ENCODE measurements at places on chromosomes 3 and 15.
A peak's percentile ranks its signal among the peaks of the same experiment; 100 is the strongest.

GRCh38 chr15:49467746-49468480 lies 44.9 kb downstream of the FGF7 start:
- no peak for DNase-seq

DNA sequence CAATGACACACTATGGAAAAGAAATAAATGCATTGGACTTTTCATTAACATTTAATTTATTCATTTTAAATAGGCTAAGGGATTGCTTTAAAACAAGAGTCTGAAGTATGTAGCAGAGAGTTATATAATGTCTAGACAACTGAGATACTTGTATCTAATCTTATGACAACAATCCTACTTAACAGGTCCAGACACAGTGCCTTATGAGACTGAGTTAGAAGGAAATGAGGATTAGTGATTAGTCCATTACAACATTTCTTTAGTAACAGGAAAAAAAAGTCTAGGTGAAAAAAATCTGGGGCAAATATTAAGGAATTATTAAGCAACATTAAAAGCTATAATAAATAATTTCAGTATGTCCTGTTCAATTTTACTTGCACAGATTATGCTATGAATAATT lies 140.6 kb downstream of the MEIS2 start:
- no peak for DNase-seq

DNA sequence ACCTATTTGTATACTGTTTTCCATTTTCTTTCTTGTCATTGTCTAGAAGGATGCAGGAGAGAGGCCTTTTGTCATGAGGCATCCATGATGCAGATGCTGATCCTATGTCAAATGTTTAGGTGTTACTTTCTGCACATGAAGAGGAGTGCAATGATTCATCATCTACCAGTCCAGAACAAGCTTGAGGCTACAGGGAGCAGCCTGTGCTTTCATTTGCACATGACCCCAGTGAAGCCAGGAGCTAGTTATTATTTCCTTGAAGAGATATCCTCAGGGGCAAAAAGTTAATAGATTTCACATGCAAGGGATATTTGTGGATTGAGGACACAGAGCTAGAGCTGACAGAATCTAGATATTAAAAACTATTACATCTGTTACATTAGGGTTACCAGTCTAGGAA lies 204.4 kb upstream of the TGFBR2 start:
- no peak for DNase-seq

GRCh38 chr3:180026997-180027396 lies 9.7 kb downstream of the PEX5L start:
- DNase-seq = no peak

DNA sequence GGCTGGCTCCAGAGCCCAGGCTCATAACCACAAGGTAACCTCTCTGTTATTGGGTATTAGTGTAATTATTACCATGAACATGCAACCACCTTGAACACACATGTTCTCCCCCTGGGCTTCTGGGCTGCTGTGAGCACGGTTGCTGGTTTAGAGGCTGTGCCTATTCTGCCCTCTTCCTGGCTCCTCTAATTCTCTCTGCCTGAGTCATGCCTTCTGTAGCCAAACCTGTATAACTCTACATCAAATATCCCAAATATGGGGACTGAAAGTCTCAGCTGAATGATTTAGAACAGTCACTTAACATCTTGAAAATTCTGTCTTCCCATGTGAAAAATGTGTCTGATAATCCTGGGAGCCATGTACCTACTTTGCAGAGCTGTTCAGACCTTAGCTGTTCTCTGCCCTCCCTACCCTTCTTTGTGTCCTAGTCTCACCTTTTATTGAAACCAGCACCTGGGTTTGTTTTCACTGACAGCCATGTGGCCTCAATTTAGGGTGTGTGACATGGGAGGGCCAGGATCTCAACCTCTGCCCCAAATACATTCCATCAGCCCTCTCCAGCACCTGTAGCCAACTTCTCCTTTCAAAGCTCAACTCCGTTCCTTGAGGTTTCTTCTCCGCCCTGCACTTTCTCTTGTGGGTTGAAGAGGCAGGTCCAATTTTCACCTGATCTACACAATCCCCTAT lies 60.7 kb downstream of the PDZRN3 start:
- no peak for DNase-seq

GRCh38 chr3:18012436-18012835 lies 270.0 kb upstream of the TBC1D5 start:
- DNase-seq = no peak

DNA sequence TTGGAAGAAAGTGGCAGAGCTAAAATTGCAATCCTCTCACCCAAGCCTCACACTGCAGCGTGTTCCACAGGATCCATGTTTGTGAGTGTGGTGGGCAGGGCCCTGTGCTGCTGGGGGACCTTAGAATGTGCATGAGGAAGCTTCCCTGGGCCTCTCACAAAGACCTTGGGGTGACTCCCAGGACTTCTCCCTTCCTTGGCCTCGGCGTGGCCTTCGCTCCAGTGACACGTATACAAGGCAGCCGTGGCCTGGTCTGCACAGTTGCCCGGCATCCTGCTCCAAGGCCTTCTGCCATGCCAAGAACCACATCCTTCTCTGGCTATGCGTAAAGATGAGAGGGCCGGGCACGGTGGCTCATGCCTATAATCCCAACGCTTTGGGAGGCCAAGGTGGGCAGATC lies 196.4 kb downstream of the UACA start:
- no peak for DNase-seq

DNA sequence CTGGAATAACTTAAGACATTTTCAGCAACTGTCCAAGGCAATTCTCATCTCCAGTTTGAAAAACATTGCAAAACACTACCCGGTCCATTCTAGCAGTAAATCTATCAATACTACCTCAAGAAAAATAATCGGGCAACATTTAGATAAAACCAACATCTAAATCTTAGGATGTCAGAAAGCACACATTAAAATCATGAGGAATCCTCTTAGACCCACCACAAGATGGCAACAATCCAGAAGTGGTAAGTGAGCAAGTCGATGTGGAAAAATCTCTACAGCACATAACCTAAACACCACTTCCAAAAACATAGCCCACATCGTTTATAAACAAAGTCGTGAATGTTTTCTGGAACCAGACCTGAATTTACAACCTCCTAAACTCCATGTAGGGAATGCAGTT lies 5.7 kb downstream of the PLCH1 start:
- no peak for DNase-seq

DNA sequence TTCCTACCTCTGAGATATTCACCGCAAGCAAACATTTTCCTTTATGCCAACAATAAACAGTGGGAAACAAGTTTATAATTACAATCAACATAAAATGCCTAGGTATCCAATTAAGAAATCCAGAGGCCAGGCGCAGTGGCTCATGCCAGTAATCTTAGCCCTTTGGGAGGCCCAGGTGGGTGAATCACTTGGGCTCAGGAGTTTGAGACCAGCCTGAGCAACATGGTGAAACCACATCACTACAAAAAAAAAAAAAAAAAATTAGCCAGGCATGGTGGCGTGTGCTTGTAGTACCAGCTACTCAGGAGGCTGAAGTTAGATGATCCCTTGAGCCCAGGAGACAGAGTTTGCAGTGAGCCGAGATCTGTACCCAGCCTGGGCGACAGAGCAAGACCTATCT lies 17.3 kb downstream of the TBC1D2B start:
- no peak for DNase-seq

DNA sequence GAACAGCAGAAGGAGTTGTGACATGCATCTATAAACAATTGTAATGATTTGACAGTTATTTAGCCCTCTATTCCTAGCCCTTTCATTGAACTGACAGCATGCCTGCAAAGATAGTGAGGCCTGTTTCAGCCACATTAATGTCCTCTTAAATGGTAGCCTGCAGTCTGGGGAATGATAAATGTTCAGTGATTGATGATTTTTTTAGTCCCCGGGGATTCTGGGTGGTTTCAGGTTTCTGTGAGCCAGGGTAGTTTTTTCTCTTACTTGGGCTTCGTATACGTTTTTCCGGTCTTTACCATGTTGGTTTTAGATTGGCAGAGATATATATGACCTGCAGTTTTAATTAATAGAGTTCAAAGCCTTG lies 172.0 kb downstream of the TCF12 start:
- DNase-seq = no peak

DNA sequence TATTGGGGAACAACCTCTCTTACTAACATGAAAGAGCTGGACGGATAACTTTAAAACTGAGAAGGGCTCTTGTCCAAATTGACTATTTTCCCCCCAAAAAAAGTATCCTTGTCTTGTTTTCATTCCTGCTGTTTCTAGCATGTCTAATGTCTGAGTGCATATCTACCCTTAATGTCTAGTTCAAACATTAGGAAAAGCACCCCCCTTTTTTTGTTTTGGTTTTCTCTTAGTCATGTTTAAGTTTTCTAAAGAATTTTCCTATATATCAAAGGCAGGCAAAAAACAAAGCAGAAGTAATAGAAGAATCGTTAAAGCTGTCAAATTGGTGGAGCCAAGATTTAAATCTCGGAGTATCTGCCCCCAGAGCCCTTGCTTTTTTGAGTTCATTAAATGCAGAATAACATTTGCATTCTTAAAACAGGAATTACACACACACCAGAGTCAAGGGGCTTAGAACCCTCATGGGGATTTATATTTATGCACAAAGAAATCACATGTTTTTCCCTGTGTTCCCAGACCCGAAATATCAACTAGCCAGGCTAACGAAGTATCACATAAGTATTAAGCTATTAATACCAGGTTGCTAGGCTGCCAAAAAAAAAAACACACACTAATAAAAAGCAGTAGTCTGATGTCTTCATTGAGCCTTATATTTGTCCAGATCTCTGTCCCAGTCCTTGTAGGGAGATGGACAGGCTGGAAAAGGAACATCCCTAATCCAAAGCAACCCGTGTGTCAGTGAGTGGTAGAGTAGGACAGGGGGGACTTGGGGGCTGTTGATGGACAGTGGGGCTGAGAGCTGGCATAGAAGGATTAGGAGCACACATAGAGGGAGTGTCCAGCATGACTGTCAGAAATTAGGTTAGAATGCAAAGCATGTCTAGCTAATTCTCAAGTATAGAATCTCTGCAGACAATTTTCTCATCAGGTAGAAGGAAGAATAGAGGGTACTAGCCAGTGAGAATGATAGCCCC lies 103.6 kb upstream of the BFSP2 start:
- DNase-seq = no peak

DNA sequence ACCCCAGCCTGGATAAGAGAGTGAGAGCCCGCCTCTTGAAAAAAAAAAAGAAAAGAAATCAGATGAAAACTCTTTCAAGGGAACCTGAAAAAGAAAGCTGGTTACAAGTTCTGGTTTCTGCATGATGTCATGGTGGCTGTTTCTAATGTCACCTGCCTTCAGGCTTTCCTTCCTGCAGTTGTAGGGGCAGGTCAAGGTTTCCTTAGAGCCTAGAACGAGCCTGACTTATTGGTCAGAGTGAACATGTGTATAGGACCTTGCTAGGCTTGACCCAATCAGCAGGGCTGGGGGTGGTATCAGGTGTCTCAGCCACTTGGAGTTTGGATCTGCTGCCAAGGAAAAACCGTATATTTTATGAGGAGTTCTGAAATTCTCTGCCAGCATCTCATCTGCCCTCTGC lies 3.8 kb downstream of the IVD start:
- no peak for DNase-seq

DNA sequence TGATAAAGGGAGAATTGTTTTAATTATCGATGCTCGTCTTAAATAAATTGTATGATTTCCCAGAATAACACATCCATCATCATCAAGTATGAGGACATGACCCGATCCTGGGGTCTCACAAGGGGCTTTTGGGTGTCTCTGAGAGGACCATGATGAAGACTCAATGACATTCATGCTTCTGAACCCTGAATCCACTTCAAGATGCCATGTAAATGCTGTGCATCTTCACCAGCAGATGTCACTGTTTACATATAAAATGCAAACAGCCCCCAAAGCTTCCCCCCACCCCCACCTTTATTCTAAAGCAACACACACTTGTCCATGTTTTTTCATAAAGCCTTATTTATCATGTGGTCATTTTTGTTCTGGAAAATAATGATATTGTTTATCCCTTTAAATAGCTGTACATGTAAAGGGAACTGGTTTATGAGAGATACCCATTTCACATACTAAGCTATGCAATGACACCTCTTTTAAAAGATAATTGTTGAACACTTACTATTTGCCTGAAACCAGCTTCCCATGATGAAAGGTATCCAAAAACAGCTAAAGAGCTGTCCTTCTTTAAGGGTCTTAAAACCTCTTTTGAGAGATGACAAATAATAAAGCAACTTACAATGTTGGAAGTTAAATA lies 69.7 kb upstream of the UBE3A start:
- peak; percentile 12 for DNase-seq

DNA sequence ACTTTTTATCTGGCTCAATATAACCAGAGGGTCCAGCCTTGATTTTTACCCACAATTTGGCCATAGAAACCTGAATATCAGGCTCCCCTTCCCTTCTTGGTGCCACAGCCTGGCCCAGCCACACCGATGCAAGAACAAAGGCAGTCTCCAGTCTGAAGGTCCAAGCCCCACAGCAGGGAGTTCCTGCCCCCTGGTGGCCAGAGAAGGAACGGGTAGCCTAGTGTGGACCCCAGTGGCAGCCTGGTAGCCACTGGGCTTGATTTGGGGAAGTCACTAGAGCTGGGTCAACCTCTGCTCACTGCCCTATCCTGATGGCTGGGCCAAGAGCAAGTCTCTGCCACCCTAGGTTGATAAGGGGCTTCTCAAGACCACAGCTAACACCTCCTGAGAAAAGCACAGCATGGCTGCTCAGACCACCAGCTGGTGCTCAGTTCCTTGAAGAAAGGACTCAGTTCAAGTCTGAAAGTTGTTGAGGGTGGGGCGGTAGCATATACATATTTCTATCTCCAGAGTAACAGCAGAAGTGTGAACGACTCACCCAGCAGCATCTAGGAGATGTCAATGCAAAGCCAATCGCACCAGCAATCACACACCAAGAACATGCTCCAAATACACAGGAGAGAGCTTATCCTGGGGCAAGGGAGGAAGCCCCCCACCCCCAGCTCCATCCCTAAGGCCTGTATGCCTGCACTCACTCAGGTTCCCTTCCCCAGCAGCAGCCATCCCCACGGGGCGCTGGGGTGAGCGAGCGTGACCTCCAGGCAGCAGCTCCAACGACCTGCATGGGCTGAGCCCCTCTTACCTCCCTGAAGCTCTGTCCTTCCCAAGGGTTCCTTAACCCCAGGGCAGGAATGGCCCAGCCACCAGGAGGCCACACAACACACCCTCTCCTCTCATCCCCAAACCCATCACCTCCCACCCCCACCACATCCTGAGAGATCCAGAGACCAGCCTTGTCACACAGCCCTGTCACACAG lies 7.6 kb downstream of the PFKFB4 start:
- peak; percentile 73 for DNase-seq

- no peak for DNase-seq
Measured at GRCh38 chr3:8345398-8345797, 156.2 kb upstream of the LMCD1 start.

- DNase-seq = no peak
Measured at GRCh38 chr3:15306979-15307359, 25.4 kb downstream of the SH3BP5 start.

GRCh38 chr15:64687172-64687571 lies 88.2 kb downstream of the RBPMS2 start:
- DNase-seq = no peak

DNA sequence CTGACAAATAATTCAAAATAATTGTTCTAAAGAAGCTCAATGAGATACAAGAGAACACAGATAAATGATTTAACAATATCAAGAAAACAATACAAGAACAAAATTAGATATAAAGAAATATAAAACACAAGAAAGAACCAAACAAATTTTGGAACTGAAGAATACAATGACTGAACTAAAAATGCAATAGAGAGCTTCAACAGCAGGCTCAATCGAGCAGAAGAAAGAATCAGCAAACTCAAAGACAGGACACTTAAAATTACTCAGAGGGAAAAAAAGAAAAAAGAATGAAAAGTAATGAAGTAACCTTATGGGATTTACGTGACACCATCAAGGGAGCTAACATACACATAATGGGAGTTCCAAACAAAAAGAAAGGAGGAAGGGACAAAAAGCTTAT lies 32.1 kb downstream of the CCDC54 start:
- no peak for DNase-seq

- peak; percentile 90 for DNase-seq
Measured at GRCh38 chr3:136955813-136956212, 2.0 kb upstream of the IL20RB start.

Measured in LoVo (cell line).